ENCODE measurements at places on chromosomes 6 and 20.

DNA sequence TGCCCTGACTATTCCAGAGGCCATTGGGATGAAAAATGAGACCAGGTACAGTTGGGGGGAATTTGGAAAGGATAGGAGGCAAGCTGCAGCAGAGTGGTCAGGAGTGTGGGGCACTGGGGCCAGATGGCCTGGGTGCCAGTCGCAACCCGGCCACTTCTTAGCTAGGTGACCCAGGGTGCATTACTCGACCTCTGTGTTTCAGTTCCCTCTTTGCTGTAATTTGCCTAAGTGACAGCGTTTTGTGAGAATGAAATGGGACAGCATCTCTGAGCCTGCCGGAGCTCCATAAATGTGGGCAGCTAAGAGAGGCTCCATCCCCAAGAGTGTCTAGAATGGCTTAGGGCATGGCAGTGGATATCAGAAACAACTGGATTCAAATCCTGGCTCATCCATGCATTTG is 13.9 kb downstream of the LRFN2 start:
- no peak for DNase-seq

- DNase-seq: no peak
Observed at GRCh38 chr6:128560966-128561365, 40.6 kb upstream of the PTPRK start.

DNA sequence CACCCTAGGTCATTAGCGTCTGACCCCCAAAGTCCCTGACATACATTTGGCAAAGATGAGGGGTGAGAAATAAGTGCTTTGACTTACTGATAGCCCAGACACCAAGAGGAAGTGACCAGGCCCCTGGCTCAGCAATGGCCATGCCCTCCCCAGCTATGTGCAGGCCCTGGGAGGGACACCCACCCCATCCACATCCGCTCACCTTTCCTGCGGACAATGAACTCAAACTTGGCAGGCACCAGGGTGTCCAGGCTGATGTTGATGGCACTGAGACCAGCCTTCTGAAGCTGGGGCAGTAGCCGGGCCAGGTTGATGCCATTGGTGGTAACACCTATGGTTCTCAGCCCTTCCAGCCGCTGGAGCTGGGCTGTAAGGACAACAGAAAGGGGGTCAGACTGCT is 18.4 kb downstream of the MOCS1 start:
- no peak for DNase-seq

DNA sequence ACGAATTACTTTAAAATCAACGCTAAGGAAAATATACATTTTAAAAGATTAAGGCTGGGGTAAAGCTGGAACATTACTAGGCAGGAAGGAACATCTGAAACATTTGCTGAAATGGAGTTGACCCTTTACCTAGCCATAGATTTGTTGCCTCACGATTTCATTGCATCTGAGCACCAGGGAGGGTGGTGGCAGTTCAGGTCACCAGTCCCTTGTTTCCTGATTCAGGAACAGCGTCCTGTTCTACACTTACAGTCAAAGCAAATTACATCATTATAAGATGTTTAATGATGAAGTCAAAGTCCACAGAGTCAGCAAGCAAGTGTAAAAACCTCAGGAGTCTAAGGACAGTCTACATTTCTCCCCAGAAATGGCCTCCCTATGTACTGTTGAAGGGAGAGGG is 9.0 kb upstream of the MICA start:
- no peak for DNase-seq

DNA sequence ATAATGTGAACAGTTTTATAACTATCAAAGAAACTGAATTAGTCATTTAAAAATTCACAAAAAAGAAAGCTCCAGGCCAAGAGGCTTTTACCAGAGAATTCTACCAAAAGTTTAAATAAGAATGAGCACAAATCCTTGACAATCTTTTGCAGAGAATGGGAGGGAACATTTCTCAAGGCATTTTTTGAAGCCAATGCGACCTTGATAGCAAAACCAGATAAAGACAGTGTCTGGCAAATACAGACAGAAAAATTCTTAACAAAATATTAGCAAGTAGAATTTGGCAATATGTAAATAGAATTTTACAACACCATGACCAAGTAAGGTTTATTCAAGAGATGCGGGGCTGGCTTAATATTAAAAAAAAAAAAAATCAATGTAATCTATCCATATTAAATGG is 41.7 kb downstream of the RNF24 start:
- no peak for DNase-seq

DNA sequence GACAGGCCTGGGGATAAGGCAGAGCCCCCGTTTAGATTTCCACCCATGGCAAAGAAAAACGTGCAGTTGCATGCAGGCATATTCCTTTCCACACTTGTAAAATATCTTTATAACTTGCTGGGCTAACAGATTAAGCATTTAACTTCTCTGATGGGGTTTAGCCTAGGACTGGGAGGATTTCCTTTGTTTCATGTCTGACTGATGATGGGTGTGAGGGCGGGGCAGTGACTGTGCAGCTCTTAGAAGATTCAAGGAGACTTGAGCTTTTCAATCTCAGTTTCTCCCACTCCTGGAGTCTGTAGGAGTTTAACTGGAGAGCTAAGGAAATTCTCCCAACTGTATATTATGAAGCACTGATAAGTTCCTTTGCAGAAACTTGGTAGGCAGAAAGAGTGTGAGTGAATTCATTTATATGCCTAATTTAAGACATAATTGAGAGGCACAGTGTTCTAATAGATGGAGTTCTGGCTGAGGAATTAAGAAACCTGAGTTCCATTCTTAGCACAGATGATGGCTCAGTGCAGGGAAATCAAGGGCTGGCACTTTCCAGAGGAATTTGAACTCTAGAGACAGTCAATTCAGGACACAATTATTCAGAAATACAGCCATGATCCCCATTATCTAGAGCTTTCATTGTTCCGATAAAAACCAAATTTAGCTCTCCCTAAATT is 214.6 kb upstream of the CNR1 start:
- DNase-seq: no peak

DNA sequence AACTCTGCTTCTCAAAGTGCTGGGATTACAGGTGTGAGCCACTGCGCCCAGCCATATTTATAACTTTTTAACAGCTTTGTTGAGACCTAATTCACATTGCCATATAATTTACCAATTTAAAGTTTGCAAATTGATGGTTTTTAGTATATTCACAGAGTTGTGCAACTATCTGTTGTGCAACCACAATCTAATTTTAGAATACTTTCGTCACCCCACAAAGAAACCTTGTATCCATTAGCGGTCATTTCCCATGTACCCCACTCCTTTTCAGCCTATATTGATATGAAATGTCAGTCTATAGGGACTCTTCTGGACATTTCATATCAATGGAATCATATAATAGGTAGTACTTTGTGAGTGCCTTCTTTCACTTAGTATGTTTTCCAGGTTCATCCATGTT is 55.8 kb downstream of the FOXO3 start:
- DNase-seq: no peak

DNA sequence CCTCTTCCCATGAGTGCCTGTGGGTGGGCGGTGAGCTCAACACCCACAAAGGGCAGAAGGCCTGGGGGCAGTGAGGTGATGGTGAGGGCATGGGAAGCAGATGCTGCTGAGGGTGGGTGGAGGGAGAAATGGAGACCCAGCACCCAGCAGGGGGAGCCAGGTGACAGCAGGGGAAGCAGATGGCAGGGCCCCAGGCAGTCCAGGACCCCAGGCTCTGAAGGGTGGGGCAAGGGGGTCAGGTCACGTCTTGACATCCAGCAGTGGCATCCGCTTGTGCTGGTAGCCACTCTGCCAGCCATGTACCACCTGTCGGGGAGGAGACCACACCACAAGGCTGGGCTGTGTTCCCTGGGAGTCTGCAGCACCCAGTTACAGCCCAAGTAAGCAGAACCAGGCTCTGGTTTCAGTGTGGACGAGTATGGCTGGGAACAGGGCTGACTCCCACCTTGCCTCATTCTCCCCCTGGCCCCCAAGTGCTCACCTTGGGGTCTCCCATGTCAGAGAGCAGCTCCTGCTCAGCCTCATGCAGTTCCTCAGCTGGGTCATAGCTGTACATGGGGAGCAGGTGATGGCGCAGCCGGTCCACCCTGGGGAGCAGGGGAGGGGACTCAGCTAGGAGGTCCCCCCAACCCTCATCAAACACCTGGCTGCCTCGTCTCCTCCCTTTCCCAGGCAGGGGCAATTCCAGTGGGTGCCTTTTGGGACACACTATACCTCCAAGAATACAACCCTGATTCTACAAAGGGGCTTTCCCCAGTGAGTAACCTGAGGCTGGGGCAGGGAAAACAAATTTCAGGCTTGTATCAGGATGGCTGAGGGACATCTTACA is 2.0 kb downstream of the SMIM29 start:
- DNase-seq: no peak

GRCh38 chr6:133705731-133706130 is 183.2 kb upstream of the TCF21 start:
- no peak for DNase-seq

GRCh38 chr6:54361188-54361587 is 52.9 kb downstream of the TINAG start:
- no peak for DNase-seq

DNA sequence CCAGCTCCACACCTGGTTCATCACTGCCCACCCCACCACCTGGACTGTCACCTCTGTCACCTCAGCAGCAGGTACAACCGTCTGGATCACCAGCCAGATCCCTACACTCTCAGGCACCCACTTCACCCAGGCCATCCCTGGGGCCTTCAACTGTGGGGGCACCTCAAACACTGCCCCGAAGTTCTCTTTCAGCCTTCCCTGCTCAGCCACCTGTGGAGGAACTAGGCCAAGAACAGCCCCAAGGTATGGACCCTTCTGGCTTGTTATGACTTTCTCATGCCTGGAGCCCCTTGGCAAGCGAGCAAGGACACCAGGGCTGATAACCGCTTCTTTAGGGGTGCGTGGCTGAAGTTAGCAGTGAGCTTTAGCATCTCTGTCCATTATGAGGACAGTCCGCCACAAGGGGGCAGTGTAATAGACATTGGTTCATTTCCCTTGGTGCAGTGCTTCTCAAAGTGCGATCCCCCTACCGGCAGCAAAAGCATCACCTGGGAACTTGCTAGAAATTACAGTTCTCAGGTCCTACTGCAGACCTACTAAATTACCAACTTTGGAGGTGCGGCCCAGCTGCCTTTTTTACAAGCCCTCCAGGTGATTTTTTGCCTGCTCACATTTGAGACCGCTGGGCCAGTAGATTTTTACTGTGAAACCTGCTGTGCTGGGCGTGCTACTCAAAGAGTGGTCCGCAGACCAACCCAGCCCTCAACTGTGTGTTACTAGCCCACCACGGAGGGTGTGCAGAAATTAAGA is 32.5 kb downstream of the PNPLA1 start:
- peak; percentile 78 for DNase-seq

DNA sequence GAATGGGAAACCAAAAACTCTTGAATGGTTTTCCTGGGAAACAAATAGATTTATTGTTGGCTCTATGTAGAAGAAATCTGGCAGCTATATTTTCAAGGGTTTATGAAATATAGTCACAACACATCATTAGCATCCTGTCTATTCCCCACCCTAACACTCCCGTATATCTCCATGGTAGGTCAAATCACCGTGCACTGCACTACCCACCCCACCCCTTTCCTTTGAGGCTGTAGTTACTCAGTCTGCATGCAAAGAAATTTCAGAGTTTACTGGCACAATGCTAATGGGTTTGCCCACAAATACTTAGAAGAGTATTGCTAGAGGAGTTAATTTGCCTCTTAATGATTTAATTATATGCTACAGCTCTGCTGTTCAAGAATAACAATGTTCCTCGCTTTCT is 329.1 kb upstream of the TSHZ2 start:
- DNase-seq: no peak

- DNase-seq: no peak
Observed at GRCh38 chr6:108031968-108032367, 42.6 kb downstream of the OSTM1 start.

GRCh38 chr6:62740596-62740995 is 454.6 kb upstream of the KHDRBS2 start:
- no peak for DNase-seq

Data from hepatic stellate cell (primary cell).